NCI-H2081 treated with DMSO at 0.1 percent for 48 hours (cell line): ENCODE measurements at places on chromosomes 4 and X.

GRCh38 chr4:150491132-150492049, 90.6 kb upstream of the MAB21L2 start:
- no peak for DNase-seq

DNA sequence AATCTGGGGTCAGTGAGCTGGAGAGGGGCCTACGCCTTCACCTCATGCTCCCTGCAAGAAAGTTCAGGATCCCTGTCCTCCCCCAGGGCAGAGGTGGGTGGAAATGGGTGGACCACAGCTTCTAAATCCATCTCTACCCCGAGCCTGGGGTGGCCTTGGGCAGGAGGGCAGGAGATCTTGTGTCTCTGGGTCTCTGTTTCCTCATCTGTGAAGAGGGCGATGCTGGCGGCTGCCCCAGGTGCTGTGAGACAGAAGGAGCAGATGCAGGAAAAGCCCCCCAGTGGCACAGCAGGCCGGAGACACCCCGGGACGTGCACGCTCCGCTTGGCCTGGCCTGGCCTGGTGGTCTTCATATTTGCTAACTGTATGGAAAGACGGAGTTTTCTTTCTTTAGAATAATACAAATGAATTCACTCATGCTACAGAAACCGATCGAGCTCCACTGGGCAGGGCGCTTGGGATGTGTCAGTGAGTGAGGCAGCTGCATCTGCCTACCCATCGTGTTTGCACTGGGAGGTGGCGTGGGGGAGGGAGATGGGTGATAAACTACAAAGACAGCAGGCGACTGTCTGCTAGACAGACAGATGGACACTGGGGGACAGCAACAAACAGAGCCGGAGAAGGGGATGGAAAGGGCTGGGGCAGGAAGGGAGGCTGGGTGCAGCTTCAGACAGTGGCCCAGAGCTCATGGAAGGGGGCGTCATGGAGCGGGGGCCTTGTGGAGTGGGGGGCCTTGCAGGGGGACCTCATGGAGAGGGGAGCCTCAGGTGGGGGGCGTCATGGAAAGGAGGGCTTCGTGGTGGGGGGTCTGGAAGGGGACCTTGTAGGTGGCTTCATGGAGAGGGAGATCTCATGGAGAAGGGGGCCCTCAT, 136.2 kb downstream of the CPZ start:
- DNase-seq: no peak

DNA sequence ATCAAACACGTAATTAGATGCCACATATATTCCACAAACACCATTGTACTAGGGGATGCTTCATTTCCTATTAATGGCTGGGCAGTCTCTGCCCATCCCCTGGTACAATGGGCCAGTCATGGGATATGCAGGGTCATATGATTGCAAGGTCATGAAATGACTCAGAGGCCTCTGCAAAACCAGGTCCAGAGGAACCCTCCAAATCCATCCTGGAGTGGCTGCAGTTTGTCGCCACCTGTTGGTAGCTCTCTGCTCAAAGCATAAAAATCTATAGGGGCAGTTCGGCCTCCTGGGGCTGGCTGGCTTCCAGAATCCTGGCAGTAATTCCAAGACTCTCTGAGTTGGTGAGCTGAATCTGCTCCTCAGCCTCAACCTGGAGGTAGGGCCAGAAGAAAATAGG, 22.9 kb upstream of the PUDP start:
- DNase-seq: no peak

DNA sequence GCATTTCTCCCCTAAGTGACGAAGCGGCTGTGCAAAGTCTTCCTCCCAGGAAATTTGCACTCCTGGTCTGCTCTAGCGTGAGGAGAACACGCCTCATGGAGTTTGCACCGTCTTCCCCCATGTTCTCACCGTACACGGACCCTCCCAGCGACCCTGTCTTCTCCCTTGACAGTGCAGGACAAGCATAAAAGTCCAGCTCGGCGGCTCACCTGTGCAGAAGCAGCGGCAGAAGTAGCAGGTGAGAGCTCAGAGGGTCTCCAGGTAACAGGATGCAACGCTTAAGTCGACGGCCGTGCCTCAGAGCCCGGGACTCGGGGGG, 314 bp downstream of the P2RY8 start:
- no peak for DNase-seq

- DNase-seq: no peak
Observed at GRCh38 chrX:108323751-108324150, 114.5 kb downstream of the COL4A6 start.

- no peak for DNase-seq
Observed at GRCh38 chrX:30414144-30414543, 105.0 kb upstream of the NR0B1 start.
